ENCODE measurements at places on chromosomes 5 and 9. TPM values are rescaled to one million over a fixed set of nuclear protein-coding genes. Genes with fewer than 3 reads are reported as not detected.

CBY3 gene
- 1.2 TPM for polyA plus RNA-seq

SLC45A2 gene
- polyA plus RNA-seq, result 0.12 TPM

DNA sequence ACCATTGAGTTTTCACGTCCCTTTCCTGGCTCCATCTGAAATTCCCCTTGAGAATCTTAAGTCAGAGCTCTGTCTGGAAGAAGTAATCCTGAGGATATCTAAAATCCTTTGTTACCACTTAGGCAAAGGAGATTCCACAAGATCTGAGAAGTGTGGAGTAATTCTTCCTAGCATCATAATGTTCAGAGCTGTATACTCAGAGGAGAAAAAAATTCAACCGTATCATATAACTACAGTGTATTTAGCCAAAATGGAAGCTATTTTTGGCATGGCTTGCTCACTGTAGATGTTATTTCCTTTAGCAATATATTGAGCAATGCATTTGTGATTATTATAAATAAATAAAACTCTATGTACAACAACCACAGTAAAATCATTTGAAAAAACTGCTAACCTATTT, 1858.4 kb downstream of the EFNA5 start:
- no peak for DNase-seq

DNA sequence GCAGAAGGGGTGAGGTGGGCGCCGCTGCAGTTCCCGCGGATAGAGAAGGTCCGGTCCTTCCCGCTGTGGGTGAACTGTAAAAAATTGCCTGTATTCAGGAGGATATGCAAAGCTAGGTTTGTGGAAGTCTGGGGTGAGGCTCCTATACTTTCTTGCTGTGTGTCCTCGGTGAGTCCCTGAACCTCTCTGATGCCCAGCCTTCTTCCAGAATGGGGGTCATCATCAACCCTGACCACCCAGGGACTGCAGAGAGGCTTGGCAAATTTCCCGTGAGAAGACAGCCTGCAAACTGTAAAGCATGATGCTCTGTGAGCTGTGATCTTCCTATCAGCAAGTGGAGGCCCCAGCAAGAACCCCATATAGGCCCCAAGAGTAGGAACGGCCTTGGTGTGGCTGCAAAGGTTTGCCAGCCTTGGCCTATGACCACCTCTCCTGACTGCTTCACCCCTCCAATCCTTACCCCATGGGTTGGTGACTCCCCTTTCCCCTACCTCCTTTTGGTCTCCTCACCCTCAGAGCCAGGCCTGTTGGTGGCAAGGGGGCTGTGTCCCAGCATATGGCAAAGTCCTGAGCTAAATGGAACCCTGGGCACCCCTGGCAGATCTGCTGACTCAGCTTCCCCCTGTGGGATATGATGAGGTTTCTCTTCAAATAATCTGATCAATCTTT, 760 bp downstream of the ALDH1B1 start:
- peak; percentile 74 for DNase-seq

DNA sequence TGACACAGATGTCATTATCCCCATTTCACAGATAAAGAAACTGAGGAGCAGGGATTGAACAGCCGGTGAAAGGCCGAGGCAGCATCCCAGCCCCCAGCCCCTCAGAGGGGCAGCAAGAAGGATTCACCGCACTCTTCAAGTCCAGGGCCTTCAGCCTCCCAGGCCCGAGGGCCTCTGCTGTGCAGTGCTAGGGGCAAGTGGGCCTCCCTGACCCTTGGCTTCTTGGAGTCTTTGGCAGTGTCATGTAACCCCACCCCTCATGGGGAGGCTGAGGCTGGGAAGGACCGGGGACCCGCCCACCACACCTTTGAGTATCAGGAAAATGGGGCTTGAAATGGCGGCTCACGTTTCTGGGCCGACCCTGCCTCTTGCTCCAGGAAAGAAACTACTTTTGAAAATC, 28.7 kb upstream of the RXRA start:
- DNase-seq, result no peak

GRCh38 chr5:77984587-77984986, 208.4 kb upstream of the TBCA start:
- DNase-seq, result no peak

Measured in large intestine (tissue), 12 donors.